Breast epithelium (tissue), 4 donors: ENCODE measurements at places on chromosomes 6 and 20. TPM values are rescaled to one million over a fixed set of nuclear protein-coding genes. Genes with fewer than 3 reads are reported as not detected.

- no peaks in the 10 kb centered on the region for H3K27me3 ChIP-seq
- H3K27ac ChIP-seq = no peak overlapping the region
- H3K36me3 ChIP-seq = no peaks in the 10 kb centered on the region
- DNase-seq = no peak
- H3K4me3 ChIP-seq = no peak overlapping the region
- no peaks in the 10 kb centered on the region for H3K4me1 ChIP-seq
Observed at GRCh38 chr6:169918954-169919549, 167.6 kb downstream of the ERMARD start.

- H3K4me1 ChIP-seq = no peaks in the 10 kb centered on the region
- peak overlapping the region; percentile 25 for H3K4me3 ChIP-seq
- no peaks in the 10 kb centered on the region for H3K27me3 ChIP-seq
- no peak for DNase-seq
- no peak overlapping the region for H3K27ac ChIP-seq
Observed at GRCh38 chr6:155418017-155418761, 37.5 kb downstream of the NOX3 start.

GRCh38 chr6:69704916-69705315 is 91.9 kb downstream of the LMBRD1 start:
- H3K27ac ChIP-seq = no peak overlapping the region
- no peaks in the 10 kb centered on the region for H3K4me1 ChIP-seq
- H3K36me3 ChIP-seq = no peaks in the 10 kb centered on the region
- no peak for DNase-seq
- no peaks in the 10 kb centered on the region for H3K27me3 ChIP-seq
- H3K4me3 ChIP-seq = no peak overlapping the region

BPIFB2 gene
- 0.98 TPM for total RNA-seq

CYP24A1 gene
- 6.4 TPM for total RNA-seq
